Naive thymus-derived CD8-positive, alpha-beta T cell (primary cell): ENCODE measurements at places on chromosomes 12 and 14. TPM values are rescaled to one million over a fixed set of nuclear protein-coding genes. Genes with fewer than 3 reads are reported as not detected.

Gene GZMB
- 0.41 TPM for total RNA-seq

- no peak for DNase-seq
- H3K4me3 ChIP-seq, result no peak overlapping the region
Measured at GRCh38 chr14:76337635-76338545, 38.0 kb upstream of the ESRRB start.

GRCh38 chr12:116595186-116595585 lies 36.0 kb downstream of the MAP1LC3B2 start:
- peak overlapping the region; percentile 72 for H3K27ac ChIP-seq
- no peaks in the 10 kb centered on the region for H3K27me3 ChIP-seq
- H3K36me3 ChIP-seq, result no peaks in the 10 kb centered on the region
- no peak overlapping the region for H3K4me3 ChIP-seq
- peaks cover 37% of the 10 kb centered on the region for H3K4me1 ChIP-seq

- H3K4me1 ChIP-seq, result no peaks in the 10 kb centered on the region
- H3K4me3 ChIP-seq, result no peak overlapping the region
Measured at GRCh38 chr14:61080591-61081010, 99.6 kb downstream of the SLC38A6 start.

Gene KCNC2
- not detected for total RNA-seq
